ENCODE measurements at places on chromosomes 7 and 10.

DNA sequence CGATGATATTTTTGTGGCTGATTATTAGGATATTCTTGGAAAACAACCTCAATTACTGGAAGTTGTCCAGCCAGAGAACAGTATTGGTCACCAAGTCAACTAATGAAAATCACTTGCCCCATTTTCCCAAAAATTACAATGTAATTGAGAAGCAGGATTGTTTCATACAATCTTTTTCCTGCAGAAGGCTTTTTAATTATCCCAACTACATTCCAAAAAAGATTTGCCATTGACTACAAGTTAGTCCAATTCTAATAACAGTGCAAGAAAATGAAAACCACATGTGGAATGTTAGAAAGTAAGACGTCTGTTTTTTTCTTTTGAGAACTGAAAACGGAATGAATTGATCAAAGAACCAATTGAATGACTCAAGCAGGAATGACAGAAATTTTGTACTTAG lies 1195.8 kb downstream of the SORCS1 start:
- DNase-seq = no peak

- DNase-seq = no peak
Measured at GRCh38 chr7:44251881-44252280, 51.1 kb downstream of the YKT6 start.

DNA sequence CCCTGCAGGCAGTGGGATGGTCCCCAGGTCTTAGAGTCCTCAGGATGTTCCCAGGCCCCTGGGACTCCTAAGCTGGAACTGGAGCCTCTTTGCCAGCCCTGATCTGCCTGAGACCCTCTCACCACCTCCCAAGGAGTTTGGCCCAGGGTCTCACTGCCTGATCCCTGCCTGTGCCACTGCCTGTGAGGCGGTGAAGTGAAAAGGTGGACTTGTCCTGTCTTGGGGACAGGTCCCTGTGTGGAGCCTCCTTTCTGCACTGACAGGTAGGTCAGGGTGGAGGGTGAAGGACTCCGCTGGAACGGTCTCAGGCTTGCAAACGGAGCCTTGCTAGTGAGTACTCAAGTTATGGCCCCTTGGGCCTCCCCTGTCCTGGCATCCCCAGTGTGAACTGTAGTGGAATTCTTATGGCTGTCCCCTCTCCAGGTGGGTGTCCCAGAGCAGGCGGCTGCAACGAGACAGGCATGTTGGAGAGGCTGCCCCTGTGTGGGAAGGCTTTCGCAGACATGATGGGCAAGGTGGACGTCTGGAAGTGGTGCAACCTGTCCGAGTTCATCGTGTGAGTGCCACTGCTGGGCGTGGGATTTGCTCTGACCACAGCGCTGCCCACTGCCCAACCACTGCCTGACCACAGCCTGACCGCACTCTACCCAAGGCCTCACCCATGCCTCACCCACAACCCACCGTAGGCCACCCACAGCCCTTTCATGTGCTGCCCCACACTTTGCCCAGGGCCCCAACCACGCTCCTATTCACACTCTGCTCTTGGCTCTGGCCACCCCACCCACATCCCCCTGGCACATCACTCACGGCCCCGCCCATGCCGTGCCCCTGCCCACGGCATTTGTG lies 19.5 kb downstream of the RAMP3 start:
- no peak for DNase-seq

GRCh38 chr7:66539902-66540375 lies 88.7 kb upstream of the KCTD7 start:
- no peak for DNase-seq

GRCh38 chr7:155203059-155203881 lies 94.4 kb upstream of the INSIG1 start:
- DNase-seq = no peak

DNA sequence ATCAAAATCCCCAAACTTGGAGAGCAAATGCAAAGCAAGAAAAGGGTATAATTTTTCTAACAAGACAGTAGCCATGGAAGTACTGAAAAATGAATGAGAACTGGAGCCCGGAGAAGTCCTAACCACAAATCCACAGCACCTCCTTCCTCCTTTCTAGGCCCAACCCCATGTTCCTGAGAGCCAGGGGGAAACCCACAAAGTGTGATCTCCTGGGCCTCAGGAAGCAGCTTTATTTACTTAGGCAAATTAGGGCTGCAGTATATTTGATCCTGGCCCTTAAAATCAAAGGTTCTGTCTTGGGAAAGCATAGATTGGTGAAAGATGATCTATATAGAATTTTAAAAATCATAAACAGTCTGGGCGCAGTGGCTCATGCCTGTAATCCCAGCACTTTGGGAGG lies 103.0 kb downstream of the DOCK4 start:
- DNase-seq = peak; percentile 34

DNA sequence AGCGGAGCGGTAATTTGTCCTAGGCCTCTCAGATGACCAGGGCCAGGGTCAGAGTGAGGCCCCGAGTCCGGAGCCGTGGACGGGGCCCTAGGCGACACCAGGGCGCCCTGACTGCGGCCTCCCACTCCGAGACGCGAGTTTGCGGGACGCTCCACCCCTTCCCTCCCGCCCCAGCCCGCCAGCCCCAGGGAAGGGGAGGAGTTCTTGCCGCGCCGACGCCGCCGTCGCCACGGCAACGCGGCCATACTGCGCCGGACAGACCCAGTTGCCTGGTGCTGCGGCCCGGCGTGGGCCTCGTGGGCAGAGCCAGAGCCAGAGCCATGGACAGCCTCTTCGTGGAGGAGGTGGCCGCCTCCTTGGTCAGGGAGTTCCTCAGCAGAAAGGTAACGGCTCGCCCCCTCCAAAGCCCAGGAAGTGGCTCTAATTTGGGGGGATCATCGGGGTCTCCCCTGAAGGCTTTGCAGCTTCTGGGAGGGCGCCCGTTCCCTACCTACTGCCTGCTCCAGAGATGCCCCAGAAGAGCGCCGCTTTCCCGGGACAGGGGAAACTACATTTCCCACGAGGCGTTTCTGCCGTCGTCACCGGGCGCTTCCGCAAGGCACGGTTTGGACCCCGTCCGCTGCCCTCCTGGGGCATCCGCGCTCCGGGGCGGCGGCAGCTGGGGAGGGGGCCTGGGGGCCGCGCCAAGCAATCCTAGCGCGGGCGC lies at the start of gene MINDY4:
TSS of gene MINDY4 (plus strand) at position 244 of the 706 bp plus-strand sequence. CDS start at position 321, 77 bp downstream.
- DNase-seq = peak; percentile 90

DNA sequence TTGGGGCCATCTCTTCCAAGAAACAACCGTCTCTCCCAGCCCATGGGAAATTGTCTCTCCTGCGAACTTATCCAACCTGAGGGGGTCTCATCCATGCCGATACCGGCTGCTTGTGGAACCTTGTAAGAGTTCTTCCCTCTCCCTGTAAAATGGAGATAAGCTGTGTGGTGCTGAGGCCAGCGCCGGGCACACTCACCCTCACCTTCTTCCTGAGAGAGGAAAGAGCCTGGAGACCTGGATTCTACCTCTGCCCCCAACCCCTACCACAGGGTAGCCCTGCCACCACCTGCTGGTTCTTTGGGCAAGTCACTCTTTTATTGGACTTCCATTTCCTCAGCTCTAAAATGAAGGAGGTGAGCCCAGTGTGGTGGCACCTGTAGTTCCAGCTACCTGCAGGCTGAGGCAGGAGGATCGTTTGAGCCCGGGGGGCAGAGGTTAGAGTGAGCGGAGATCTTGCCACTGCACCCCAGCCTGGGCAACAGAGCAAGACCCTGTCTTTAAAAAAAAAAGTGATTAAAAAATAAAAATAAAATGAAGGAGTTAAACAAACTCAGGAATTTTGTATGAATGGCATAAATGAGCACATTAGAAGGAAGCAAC lies 38.4 kb upstream of the PSAP start:
- peak; percentile 61 for DNase-seq

- DNase-seq = peak; percentile 31
Measured at GRCh38 chr10:109698086-109698485, 225.2 kb downstream of the XPNPEP1 start.

DNA sequence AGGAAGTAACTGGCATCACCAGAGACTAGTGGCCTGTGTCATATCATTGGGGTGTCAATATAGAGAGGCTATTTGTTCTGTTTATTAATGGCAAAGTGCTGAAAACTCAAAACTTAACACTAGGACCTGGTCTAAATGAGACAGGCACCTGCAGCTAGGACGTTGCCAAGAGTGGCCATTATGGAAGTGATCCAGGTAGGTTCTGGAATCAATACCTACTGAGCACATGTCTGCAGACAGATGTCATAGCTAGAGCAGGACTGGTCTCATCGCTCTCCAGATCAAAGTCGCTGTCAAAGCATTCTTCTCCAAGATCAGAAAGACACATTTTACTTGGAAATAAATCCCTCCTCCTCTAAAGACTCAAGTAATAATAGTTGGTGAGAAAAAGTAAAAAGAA lies 40.3 kb downstream of the THNSL1 start:
- no peak for DNase-seq

- DNase-seq = no peak
Measured at GRCh38 chr10:109931163-109931562, 7.9 kb upstream of the XPNPEP1 start.

GRCh38 chr7:20158684-20159083 lies 58.5 kb downstream of the MACC1 start:
- peak; percentile 7 for DNase-seq

- no peak for DNase-seq
Measured at GRCh38 chr7:135971366-135971725, 5.8 kb downstream of the MTPN start.

DNA sequence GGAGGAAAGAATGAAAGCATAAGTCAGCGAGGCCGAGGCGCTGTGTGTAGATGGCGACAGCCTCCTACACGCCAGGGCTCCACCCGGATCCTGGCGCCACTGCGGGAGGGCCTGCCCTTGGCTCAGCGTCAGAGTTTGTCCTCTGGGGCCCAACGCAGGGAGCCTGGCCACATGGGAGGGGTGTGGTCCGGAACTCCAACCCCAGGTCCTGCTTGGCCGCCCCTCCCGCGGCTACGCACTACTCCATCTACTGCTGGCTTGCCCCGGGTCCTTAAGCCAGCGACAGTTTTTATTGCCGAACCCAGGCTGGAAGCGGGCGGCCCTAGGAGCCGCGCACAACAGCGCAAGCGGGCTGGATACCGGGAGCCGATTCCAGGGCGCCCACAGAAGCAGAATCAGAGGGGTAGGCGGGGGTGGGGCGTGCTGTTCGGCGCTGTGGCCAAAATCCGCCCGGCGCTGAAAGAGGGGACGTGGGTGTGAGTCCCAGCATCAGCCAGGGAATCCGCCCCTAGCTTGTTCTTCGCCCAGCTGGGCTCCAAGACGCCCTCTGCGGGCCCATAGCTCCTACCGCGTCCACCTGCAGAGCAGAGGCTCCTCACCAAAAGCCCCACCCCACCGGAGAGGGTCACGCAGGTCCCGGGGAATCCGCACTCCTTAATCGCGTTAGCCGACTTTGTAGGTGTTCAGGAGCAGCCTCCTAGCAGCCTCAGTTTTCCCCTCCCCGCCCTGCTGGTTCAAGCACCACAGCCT lies 4.5 kb downstream of the KAZALD1 start:
- peak; percentile 45 for DNase-seq

- peak; percentile 23 for DNase-seq
Measured at GRCh38 chr7:1223196-1223981, 9.3 kb upstream of the UNCX start.

- DNase-seq = peak; percentile 40
Measured at GRCh38 chr10:49700997-49701396, 21.5 kb downstream of the C10orf53 start.

DNA sequence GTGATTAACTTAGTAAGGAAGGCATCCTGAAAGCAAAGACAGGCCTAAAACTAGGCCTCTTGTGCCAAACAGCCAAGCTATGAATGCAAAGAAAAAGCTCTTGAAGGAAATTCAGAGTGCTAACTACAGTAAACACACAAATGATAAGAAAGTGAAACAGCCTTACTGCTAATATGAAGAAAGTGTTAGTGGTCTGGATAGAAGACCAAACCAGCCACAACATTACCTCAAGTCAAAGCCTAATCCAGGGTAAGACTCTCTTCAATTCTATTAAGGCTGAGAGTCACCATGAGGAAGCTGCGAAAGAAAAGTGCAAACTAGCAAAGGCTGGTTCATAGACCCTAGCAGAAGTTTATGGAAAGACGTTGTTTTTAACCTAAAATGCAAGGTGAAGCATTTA lies 66.0 kb downstream of the IPMK start:
- no peak for DNase-seq

DNA sequence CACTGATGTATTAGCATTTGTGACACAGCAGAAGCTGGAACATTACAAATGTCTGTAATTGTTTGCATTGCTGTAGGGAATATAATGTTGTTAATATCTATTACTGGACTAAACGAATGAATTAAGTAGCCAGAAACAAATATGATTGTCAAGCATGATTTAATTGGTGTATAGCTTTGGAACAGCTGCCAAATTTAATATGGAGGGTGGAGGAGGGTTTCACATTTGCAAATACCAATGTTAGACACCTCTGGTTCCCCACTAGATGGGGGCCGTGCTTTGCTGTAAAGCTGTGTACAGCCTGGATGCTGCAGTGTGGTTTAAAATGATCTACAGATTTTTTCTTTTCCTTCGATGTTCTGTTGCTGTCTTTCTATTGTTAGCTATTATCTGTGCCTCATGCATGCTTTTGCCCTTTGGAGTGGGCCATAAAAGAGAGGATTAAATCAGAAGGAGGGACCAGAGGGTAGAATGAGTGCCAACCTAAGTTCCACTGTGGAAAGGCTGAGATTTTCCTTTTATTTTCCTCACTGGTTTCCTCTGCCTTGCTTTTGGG lies 23.1 kb downstream of the DNAJB9 start:
- DNase-seq = peak; percentile 92

- no peak for DNase-seq
Measured at GRCh38 chr10:124612611-124613498, 131.3 kb downstream of the FAM53B start.

DNA sequence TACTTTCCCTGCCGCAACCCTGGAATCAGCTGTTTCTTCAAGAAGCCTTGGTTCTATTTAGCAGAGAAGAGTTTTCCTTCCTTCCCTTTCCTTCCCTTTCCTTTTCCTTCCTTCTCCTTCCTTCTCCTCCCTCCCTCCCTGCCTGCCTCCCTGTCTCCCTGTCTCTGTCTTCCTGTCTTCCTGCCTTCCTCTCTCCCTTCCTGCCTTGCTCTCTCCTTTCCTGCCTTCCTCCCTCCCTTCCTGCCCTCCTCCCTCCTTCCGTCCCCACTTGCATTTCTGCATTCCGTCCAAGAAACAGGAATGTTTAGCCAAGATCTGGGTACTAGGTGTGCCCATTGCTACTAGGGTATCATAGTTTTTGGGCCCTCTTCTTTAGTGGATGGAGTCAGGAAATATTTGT lies 21.9 kb downstream of the SND1 start:
- DNase-seq = no peak

- DNase-seq = no peak
Measured at GRCh38 chr7:95972523-95972922, 200.2 kb downstream of the DYNC1I1 start.

All from NCI-H1417 (cell line).